ENCODE measurements at places on chromosomes 5 and 9. TPM values are rescaled to one million over a fixed set of nuclear protein-coding genes. Genes with fewer than 3 reads are reported as not detected.

Gene AGXT2
- not detected for total RNA-seq

Gene GFRA3
- total RNA-seq = not detected

Gene SLC23A1
- total RNA-seq = not detected

Gene LCN9
- total RNA-seq = not detected

Gene SCGB3A2
- not detected for total RNA-seq

Gene TEK
- 0.09 TPM for total RNA-seq

Gene C9orf152
- total RNA-seq = not detected

Gene AMBP
- total RNA-seq = not detected

All from mammary epithelial cell (primary cell).